ENCODE measurements at places on chromosomes 11 and 22.

DNA sequence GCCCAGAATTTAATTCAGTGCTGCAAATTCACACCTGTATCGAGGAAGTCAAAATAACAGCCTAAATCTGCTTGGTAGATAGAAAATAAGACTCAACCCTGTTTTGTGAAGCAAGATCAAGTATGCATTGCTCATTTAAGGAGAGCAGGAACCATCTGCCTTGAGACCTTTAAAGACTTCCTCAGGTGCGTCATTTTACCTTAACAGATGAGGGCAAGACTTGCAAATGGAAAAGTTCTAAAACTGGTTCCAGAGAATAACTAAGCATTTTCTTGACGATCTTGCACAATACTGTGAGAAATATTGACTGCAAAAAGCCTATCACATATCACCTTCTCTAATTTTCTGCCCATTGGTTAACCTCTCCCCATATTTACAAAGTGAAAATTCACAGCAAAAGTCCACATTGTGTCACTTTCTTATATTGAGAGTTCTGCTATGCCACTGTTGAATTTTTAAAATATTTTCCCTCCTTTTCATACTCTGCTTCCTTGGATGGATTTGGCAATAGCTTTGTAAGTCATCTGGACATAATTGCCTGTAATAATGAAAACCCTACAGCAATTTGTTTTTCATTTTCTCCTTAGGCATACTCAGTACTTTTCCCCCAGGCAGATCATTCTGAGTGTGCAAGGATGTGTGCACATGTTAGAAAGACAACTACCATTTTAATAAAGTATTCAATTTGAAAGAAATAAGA, 234.2 kb downstream of the AASDHPPT start:
- DNase-seq = no peak

- DNase-seq = peak; percentile 74
Measured at GRCh38 chr11:103792981-103793468, 243.4 kb upstream of the DDI1 start.

DNA sequence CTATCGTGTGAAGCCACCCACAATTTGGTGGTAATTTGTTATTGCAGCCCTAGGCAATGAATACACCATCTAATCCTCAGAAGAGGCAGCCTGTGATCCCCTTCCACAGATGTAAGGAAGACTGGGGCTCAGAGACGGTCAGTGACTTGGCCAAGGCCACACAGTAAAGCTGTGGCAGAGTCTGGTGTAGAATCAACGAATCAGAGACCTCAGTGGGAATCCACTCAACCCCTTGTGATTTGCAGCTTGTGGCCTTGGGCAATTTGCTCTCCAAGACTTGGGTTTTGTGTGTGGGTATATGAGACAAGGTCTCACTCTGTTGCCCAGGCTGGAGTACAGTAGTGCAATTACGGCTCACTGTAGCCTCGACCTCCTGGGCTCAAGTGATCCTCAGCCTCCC, 1.9 kb downstream of the LGALS2 start:
- DNase-seq = no peak

DNA sequence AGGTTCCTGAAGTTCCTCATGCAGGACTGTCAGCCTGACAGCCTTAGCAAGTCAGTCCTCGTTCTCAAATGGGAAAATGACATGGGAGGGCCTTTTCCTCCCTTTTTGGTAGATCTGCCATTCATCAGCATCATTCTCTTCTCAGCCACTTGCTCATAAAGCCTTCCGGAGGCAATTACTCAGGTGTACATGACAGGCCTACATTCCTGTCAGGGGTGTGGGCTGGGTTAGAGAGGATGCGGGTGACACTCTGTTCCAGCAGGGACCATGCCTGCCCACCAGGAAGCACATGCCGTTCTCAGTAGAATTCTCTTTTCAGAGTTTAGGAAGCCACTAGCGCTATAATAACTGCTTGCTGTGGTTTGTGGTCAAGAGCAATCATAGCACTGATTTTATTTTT, 24.2 kb upstream of the ANKK1 start:
- no peak for DNase-seq

- DNase-seq = no peak
Measured at GRCh38 chr22:46132830-46133587, 17.3 kb upstream of the PPARA start.

GRCh38 chr11:102279641-102280170, 37.6 kb upstream of the BIRC3 start:
- DNase-seq = no peak

GRCh38 chr22:45077826-45078334, 68.1 kb upstream of the PHF21B start:
- DNase-seq = no peak

DNA sequence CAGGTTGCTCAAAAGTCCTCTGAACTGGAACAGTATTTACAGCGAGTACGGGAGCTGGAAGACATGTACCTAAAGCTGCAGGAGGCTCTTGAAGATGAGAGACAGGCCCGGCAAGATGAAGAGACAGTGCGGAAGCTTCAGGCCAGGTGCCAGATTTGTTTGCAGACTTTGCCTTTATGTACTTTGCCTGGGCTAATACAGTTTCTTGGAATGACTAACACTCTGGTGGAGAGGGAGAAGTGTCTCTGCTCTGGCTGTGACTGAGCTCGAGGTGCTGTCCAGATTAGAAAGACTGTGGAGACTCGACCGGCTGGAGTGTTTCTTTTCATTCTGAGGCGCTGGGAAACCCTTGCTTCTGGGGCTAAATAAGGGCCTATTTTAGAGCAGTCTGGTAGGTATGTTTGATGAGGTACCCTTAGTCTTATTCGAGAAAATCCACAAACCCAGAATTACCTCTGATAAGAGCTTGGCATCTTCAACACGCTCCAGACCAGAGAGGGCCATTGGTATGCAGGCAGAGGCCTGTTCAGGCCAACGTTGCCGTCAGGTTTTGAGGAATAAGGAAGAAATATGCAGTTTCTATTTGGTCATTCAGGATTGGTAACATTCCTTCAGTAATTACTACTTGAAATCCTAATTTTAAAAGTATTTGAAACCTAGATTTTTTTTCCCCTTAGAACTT, 76.5 kb downstream of the SWAP70 start:
- DNase-seq = no peak

DNA sequence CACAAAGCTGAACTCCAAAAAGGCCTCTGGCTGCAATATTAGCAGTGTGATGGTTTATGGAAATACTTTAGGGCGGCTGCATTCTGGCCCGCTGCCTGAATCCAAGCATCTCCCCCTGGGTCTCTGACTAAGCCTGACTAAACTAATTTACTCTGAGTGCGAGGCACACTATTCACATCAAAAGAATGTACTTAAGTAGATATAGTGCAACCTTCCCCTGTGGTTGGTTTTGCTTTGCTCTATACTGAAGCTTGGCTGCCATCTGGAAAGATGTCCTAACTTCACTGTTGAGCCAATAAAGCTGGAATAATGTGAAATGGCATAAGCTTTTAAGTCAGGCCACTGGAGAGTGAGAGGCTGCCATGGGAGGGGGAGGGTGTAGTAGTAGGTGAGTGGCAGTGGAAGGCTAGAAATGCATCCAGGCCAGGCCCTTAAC, 321.6 kb downstream of the AASDHPPT start:
- DNase-seq = peak; percentile 97

GRCh38 chr22:41123151-41123550, 30.8 kb downstream of the EP300 start:
- no peak for DNase-seq

GRCh38 chr22:38167988-38168407, 13.6 kb downstream of the PLA2G6 start:
- DNase-seq = no peak

DNA sequence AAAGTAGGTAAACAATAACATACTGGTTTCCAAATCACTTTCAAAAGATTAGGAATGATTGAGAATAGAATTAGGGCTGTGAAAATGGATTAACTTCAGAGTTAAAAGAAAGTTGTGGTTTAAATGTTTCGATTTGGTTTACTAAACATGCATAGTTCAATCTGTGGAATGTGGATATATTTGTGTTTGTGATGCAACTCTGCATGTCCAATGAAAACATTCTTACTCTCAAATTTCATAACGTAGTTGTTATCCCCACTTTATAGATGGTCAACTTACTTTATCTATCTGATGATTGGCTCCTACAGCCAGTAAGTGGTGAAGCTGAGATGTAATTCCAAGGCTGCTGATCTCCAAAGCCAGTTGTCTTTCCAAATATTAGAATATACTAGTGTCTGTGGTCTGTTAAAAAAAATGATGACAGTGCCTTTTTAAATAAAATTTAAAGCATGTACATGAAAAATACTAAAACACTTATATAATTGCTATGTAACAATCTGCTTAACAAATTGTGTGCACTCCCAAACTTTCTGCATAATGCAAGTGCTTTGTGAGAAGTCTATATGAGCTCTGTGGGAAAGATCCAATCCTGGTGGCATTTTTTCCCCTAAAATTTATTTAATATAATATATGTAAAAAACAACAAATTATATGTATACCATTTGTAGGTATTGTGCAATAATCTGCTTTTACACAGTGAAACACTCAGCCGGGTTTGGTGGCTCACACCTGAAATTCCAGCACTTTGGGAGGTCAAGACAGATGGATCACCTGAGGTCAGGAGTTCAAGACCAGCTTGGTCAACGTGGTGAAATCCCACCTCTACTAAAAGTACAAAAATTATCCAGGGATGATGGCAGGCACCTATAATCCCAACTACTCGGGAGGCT, 9.7 kb upstream of the SIK3 start:
- no peak for DNase-seq

GRCh38 chr22:33018232-33018864, 39.8 kb downstream of the SYN3 start:
- peak; percentile 22 for DNase-seq

DNA sequence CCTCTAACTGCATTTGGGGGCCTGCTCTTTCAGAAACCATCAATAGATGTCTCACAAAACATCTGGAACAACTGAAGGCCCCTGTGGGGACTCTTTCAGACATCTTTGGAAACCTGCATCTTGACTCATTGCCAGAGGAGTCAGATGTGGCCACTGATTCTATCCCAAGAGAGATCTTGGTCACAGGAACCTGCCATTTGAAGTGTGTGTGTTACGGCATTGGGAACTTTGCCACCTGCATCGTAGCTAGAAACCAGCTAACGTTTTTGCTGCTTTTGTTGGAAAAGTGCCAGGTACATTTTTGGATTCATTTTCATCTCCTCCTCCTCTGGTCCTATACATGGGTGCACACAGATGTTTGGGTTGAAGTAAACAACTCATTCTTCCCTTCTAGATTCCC, 4.3 kb downstream of the SRRD start:
- no peak for DNase-seq

DNA sequence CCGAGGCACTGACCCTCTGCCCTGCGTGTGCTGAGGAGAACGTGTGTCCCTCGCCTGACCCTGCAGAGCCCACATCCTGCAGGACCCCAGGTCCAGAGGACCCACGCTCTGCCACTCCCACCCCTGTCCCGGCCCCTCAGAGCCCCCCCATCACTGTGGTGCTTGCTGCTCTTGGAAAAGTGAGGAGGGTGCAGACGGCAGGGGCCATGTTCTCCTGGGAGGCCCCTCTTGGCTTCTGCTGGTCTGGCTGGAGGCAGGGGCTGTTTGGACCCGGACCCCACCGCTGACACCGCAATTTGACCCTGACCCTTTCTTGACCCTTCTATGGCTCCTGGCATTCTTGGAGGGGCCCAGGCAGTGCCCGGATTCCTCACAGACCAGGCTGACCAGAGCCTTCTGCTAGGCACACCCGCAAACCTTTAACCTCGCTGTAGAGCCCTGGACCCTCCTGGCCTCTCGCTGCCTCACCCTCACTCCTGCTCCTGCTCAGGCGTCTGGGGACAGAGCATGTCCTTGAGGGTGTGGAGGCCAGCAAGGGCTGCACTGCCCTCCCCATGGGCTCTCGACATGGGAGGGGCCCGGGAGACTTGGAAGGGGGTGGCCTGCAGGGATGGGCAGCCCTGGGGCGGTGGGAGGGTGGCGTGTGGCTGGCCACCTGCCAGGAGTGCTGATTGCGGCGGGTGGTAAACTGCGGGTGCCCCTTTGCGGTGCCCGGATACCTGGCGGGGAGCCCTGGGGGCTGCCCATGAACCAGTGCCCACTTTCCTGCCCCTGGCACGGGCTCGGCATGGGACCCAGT, 37.0 kb upstream of the MUC5AC start:
- DNase-seq = no peak

DNA sequence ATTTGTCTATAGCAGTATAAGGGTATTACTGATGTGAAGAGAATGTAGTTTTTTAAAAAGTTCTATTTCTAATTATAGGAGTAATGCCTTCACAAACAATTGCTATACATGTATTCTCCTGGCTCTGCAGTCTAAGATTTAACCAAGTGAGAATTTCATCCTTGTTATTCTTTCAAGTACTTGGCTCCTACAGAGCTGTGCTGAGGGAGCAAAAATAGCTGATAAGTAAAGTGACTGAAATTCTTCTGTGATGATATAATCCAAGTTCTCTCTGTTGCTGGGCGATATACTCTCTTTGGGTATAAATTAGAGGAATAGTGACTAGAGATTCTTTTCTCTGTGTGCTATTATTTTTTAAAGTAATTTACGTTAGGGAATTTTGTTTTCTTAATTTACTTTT, 68.0 kb downstream of the PGR start:
- DNase-seq = peak; percentile 28

DNA sequence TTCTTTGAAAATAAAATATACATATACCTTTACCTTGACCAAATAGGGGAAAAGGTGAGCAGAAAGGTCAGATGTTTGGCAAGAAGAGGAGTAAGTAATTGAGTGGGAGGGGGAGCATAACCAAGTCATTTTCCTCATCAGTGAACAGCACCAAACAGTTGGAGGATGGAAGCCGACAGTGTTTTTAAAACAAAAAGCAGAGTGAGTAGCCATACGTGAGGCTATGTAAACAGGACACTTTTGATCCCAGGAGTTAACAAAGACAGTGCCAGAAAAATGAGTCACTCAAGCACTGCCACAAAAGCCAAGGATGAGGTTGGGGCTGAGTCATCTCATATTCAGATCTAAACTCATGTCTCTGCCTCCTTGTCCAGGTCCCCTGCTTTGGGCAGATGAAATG, 734.7 kb downstream of the KCNA4 start:
- DNase-seq = peak; percentile 93

GRCh38 chr11:64649291-64649697, 58.3 kb downstream of the SLC22A12 start:
- no peak for DNase-seq

GRCh38 chr11:70292863-70293262, 22.4 kb downstream of the PPFIA1 start:
- DNase-seq = no peak

DNA sequence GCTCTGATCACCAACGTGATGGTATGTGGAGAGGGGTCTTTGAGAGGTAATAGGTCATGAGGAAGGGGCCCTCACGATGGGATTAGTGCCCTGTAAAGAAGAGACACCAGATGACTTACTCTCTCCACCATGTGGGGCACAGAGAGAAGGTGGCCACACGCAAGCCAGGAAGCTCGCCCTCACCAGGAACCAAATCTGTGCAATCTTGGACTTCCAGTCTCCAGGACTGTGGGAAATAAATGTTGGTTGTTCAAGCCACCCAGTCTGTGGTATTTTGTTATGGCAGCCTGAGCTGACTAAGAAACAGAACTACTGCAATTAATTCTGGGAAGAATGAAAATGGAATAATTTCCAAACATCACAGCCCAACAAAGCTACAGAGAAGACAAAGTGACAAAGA, 117.5 kb downstream of the SNX19 start:
- DNase-seq = peak; percentile 33

GRCh38 chr11:68632802-68633201, 51.5 kb upstream of the GAL start:
- peak; percentile 31 for DNase-seq

- no peak for DNase-seq
Measured at GRCh38 chr11:26186389-26186788, 145.5 kb upstream of the ANO3 start.
